ENCODE measurements at places on chromosomes 11 and 22.

DNA sequence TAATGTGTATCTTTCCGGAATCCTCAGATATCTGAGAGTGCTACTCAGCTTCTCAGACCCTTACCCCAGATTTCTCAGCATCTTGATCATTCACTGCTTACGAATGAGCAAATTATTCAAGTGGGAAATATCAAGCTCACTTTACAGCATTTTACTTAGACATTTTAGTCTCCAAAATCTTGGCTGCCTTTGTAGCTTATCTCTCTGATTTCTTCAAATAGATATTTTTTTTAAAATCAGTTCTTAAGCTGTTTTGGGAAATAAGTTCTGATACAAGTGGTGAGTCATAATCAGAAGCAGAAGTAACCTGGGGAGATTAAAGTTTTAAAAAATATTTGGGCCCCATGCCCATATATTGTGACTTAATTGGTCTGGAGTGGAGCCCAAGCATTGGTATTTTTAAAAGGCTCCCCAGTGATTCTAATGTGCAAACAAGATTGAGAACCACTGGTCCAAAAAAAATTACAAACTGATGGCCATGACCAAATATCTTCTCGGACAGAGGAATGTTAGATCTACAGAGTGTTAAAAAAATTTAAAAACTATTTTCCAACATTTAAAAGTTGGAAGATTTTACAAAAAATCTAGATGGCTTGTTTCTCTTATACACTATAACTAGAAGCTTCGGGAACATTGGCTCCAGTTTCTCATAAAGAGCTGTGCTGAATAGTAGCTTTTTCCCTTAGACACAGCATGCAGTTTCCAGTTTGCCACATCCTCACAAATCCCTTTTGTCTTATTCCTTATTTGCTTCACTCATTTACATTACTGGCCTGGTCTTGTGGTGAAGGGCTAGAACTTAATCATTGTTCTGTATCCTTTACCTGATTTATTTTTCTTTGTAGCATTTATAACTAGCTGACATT lies 87.8 kb upstream of the BMAL1 start:
- no peak overlapping the region for H3K4me3 ChIP-seq
- H3K27me3 ChIP-seq: peaks cover 8% of the 10 kb centered on the region
- no peak overlapping the region for H3K27ac ChIP-seq
- no peak for ATAC-seq

DNA sequence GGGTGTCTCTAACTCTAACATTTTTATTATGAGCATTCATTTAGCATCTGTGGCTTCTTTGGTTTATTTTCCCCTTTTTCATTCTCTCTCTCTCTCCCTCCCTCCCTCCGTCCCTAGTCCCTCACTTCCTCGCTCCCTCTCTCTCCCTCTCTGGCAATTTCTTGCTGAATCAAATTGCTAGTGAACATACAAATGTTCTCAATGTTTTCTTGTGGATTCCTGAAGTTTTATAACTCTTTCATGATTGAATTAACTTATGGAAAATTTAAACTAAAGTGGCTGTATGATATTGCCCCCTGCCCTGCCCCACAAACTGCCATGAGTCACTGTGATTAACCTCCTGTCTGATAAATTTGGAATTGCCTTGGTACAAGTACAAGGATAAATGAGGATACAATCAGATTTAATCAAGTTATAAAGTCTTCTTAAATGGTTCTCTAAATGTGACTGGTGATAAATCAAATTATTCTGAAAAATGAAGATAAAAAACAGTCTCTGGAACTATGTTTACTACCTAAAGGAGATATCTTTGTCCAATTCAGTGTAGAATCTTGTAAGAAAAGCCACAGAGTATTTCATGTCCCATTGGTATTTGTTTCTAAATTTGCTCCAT lies 143.0 kb upstream of the PDGFD start:
- H3K36me3 ChIP-seq: no peaks in the 10 kb centered on the region
- no peak overlapping the region for H3K27ac ChIP-seq
- H3K27me3 ChIP-seq: no peaks in the 10 kb centered on the region

- H3K4me3 ChIP-seq: no peak overlapping the region
- ATAC-seq: no peak
- no peaks in the 10 kb centered on the region for H3K36me3 ChIP-seq
Observed at GRCh38 chr11:230431-230830, 5.7 kb downstream of the SIRT3 start.

- no peak overlapping the region for H3K27ac ChIP-seq
- H3K27me3 ChIP-seq: no peaks in the 10 kb centered on the region
- H3K4me3 ChIP-seq: no peak overlapping the region
- no peak for ATAC-seq
Observed at GRCh38 chr22:40289991-40290459, 56.3 kb upstream of the ADSL start.

DNA sequence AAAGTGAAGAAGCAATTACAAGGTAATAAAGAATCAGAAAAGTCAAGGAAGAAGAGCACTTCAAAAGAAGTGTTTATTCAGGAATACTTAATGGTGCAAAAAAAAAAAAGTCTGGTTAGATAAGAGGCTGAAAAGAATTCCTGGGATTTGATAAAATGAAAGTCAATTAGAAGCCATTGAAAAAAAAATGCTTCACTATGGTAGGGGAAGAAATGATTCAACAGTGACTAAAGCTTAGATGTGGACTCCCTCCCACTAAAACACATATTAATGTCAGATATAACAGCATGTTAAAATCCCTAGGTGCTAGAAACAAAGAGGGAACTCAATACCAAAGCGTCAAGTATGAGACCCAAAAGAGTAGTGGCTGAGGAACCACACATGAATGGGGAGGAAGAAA lies 335.3 kb upstream of the PITPNB start:
- H3K4me3 ChIP-seq: no peak overlapping the region
- no peaks in the 10 kb centered on the region for H3K27me3 ChIP-seq
- H3K4me1 ChIP-seq: no peaks in the 10 kb centered on the region
- ATAC-seq: no peak
- no peak overlapping the region for H3K27ac ChIP-seq
- no peaks in the 10 kb centered on the region for H3K36me3 ChIP-seq

GRCh38 chr22:36746375-36746970 lies 29.4 kb downstream of the IFT27 start:
- ATAC-seq: no peak
- H3K27ac ChIP-seq: no peak overlapping the region
- H3K36me3 ChIP-seq: no peaks in the 10 kb centered on the region
- no peak overlapping the region for H3K4me3 ChIP-seq
- peaks cover 42% of the 10 kb centered on the region for H3K27me3 ChIP-seq

- peak; percentile 57 for ATAC-seq
- no peaks in the 10 kb centered on the region for H3K27me3 ChIP-seq
- peaks cover 12% of the 10 kb centered on the region for H3K4me1 ChIP-seq
- H3K27ac ChIP-seq: peak overlapping the region; percentile 79
Observed at GRCh38 chr11:62402226-62402959, 16.4 kb upstream of the SCGB1A1 start.

DNA sequence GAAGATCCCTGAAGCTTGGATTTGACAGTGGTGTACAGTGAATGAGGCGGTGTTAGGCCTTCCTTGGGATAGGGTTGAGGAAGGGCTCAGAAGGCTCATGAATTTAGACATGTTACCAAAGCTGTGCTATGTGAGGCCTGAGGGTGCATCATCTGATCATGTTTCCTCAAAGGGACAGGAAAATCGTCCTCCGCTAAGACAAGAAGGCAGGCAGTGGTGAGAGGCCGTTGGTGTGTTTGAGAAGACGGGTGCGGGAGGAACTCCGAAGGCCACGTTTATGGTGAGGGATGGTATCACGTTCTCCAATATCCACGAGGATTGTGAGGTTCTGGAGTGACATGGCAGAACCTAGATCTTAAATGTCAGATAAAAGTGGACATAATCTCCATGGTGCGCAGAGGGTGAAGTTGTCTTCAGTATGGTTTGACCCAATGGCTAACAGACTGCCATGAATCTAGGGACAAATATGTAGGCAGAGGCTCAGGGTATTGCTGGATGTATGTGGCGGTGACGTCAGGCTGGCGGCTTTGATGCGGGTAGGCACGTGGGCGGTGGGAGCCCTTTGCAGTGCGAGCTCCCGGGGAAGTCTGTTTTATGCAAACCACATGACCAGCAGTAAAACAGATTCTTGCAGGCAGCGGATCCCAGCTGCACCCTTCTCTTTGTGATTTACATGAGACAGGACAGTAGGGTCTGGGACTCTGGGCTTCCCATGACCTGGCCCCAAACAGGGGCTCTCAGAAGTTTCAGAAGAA lies 242.3 kb upstream of the B3GAT1 start:
- H3K4me1 ChIP-seq: no peaks in the 10 kb centered on the region
- H3K27ac ChIP-seq: no peak overlapping the region
- no peaks in the 10 kb centered on the region for H3K36me3 ChIP-seq
- ATAC-seq: no peak
- H3K4me3 ChIP-seq: no peak overlapping the region
